Stimulated activated CD4-positive, alpha-beta T cell treated with anti-CD3 and anti-CD28 coated beads, TNF-alpha, amount 100 ng/mL, for 1 hour (primary cell): ENCODE measurements at places on chromosomes 1 and 21.

DNA sequence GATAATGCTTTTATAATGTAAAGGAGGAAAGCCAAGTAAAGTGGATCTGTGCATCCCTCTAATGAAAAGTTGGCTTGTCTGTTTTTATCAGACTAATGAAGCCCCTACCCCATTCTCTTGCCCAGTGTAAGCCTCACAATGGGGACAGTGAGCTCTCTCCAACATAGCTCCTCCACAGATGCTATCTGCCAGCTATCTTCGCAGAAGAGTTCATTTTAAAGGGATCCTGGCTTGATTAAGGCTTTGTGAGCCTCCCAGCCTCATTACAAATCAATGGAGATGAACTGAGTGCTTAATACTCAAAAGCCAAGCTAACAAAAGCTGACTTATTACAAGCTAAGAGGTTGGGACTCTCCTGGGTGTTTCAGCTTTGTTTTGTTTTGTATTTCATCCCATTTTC, 514.7 kb downstream of the NUF2 start:
- no peak for DNase-seq

- no peak for DNase-seq
Measured at GRCh38 chr1:193310564-193310963, 124.2 kb upstream of the B3GALT2 start.

DNA sequence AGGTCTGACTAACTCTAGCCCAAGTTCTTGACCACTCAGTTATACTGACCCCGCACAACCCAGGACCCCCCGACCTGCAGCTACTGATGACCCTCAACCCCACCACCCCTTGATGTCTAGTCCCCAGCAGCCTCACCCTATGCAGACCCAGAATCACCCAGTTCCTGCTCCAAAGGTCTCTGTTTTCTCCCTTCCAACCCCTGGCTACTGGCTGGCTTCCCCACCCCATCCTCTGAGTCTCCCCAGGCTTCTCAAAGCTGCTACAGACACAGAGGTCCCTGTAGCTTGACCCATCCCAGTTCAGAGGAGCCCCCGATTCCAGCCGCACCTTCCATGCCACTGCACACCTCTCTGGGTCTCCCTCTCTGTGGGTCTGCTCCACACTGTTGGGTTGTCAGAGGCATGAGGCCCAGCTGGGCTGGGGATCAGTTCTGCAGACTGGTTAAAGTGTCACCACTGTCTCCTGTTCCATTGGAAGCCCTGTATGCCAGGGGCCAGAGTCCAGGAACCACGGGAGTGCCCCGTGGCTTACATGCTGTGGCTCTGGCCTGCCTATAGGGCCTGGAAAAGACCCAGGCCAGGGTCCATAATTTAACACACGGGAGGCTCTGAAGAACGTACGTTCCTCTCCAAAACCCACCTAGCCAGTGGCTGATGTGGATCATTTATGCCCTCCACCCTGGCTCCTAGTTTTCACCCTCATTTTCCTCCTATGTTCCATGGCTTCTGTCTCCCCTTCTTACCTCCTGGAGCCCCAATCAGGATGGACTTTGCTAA, 497 bp downstream of the PKLR start:
- DNase-seq = no peak

DNA sequence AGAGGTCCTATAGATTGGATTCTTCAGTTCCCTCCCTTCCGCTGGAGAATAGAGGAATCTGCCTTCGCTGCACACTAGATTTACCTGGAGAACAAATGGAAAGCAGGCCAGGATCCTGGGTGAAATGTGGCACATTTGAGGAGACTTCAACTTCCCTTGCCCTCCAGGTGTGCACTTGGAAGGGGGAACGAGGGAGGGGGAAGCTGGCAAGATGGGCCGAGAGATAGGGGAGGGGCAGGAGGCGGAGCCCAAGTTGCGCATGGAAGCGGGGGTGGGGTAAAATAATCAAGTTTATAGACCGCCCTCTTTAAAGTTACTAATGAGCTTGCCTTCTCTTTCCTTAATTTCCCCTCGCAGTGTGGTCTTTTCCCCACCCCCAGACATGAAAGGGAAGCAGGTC, 155.7 kb upstream of the CAMK1G start:
- no peak for DNase-seq

GRCh38 chr1:25874635-25875153, 814 bp downstream of the PAQR7 start:
- DNase-seq = no peak

- no peak for DNase-seq
Measured at GRCh38 chr1:110283677-110284076, 55.5 kb upstream of the RBM15 start.

DNA sequence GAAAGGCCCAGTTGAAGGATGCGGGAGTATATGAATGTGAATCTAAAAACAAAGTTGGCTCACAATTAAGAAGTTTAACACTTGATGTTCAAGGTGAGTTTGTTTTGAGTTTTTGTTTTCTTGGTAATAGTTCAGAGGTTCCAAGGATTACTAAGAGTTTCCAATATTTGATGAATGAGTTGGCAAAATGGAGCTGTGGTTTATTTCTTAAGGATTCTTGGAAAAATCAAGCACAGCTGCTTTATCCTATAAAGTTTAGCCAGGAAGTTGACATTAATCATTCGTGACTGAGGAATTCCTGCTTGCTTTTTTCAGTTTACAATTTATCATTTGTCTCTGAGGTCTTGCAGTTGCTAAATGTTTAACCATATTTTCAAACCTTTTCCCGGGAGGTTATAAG, 15.1 kb downstream of the VCAM1 start:
- DNase-seq = no peak

GRCh38 chr1:174134003-174134659, 25.2 kb upstream of the RABGAP1L start:
- no peak for DNase-seq

- no peak for DNase-seq
Measured at GRCh38 chr1:203091761-203092330, 6.0 kb upstream of the MYOG start.

DNA sequence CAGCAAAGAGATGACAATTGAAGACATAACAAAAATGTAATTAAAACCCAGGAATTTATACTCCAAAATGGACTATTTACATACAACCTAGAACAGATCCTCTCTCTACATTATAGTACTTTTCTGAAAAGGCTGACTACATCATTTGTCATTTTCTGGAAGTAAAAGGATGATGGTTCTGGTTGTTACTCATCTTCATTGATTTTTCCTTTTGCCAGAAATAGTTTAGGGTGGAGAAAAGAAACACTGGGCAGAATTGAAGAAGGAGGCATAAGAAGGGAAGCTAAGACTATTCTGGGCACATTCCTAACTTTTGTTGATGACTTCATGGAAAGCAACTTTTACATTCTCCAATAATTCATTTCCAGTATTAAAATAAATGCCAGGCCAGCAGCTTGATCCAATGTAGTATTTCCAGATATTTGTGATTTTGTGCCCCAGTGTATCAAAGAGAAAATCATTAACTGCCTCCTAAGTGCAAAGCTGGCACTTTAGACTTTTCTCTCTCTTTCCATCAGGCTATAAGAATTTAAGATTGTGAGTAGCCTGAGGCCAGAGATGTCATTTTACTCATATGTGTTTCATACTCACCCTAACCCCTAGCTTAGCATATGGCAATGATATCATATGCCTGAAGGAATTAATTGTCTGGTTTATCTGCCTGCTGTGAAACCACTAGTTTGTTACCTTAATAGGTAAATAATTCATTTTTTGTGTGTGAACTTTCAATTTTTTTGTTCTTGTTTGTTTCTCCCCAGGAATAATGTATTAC, 369.5 kb upstream of the LYPLAL1 start:
- DNase-seq = no peak

GRCh38 chr1:190864013-190864641, 386.5 kb upstream of the BRINP3 start:
- DNase-seq = no peak

DNA sequence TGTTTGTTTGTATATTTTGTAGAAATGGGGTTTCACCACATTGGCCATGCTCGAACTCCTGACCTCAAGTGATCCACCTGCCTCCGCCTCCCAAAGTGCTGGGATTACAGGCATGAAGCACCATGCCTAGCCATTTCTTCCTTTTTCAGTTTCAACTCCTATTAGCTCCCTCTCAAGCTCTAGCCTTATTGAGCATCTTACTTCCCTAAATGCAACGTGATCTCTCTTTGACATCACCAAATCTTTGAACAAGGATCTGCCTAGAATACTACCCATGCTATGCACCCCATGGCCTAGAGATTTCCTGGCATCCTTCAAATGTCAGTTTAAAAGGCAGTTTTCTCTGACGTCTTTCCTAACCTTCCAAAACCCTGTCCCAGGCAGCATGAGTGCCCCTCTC, 91.1 kb upstream of the NR5A2 start:
- no peak for DNase-seq

DNA sequence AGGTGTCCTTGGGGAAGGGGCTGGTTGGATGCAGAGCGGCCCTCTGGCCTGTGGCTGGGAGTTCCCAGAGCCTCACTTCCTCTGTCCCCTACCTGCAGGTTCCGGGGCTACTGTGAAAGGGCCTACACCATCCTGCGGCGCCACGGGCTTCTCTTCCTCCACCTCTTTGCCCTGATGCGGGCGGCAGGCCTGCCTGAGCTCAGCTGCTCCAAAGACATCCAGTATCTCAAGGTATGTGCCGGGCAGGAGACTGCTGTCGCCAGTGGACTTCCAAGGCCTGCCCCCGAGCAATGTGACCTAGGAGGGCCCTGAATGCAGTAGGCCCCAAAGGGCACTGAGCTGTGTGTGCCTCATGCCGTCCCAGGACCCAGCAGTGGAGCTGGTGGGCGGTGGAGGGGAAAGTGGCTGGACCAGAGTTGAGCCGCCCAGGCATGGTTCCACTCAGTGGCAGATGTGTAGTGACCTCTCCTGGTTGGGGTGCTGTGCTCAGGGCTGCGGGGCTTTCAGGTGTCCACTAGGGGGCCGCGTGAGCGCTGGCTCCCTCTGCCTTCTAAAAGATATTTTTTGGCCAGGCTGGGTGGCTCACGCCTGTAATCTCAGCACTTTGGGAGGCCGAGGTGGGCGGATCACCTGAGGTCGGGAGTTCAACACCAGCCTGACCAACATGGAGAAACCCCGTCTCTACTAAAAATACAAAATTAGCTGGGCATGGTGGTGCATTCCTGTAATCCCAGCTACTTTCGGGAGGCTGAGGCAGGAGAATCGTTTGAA, 73.4 kb downstream of the PIK3CD start:
- DNase-seq = peak; percentile 52

- DNase-seq = no peak
Measured at GRCh38 chr1:230067419-230067870, 407 bp downstream of the GALNT2 start.

DNA sequence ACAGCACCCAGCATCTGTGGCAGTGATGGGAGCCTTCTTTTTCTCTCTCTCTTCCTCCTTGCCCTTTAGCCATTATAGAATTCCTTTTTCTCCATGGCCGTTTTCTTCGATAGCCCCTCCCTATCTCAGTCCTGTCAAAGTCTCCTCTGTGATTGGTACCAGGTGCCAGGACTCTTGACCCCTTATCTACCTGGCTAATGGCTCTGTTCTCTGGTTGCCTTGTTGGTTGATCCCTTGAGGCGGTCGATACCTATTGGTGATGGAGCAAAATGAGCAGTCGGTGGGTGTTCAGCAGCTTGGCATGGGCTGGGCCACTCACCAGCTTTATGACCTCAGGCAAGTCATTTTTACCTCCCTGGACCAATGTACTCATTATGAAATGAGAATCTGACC, 2.0 kb downstream of the ATF3 start:
- no peak for DNase-seq

GRCh38 chr1:223423641-223424233, 30.5 kb downstream of the CCDC185 start:
- DNase-seq = no peak

DNA sequence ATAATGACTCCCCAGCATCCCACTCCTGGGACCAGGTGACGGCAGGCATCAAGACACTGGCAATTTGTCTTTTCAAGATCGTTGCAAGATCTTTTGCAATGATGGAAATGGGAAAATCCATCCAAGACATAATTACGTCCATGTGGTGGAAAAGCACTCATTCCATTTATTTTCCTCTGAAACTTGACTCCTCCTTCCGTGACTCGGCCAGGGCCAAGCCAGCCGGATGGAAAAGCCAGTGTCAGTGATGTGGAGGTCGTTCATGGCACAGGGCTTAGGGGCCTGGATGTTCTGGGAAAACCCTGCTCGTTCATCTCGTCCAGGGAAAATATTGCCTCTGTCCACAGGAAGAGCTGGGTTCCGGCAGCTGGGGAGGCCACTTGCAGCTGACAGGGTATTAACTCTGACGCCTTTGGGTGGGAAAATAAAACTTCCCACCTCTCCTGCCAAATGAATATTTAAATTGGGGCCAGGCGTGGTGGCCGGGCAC, 46.2 kb downstream of the C1orf198 start:
- no peak for DNase-seq

DNA sequence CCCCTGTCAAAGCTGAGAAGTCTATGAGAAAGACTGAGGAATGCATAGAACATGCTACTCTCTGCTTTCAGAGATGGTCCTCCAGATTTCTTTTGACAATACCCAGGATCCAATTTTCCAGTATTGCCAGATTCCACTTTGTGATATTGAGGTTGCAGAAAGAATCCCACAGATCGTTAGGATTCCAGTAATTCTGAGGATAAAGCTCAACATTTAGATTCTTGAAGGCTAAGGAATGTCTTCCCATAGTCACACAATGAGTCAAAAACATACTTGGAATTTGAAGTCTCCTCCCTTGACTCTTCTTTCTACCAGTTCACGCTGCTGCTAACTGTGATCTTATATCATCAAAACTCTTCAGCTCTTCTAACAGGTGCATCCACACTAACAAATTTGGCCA, 57.1 kb downstream of the TNFSF18 start:
- no peak for DNase-seq

GRCh38 chr21:38340131-38340530, 83.3 kb downstream of the KCNJ15 start:
- no peak for DNase-seq

DNA sequence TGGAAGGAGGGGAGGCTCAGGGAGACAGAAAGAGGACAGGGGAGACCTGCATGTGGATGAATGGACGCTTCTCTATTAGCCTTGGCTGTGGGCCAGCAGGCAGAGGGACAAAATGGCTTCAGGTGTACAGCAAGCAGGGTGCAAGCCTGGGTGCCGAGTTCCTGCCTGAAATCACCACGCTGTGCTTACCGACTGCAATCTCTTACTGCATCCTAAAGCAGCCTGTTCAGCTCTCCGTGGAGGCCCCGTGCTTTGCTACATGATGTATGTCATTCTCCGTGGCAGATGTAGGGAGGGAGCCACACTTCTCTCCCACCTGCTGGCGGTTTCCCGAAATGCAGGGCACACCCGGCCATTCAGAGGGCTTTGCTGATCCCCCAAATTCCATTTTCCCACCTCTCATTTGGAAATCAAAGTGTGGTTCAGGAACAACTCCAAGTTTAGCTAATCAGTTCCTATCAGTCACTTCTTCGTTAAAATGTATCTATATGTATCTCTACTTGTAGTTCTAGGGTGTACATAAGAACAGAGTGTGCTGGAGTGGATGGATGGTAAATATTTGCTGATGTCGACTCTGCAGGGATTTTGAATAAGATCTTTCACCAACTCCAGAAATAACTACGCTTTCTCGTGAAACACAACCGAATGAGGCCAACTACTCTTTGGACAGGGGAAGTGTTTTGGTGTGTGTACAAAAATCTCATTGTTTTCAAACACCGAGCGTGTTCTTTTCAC, 122.3 kb upstream of the BACE2 start:
- no peak for DNase-seq

- no peak for DNase-seq
Measured at GRCh38 chr1:219476716-219477115, 136.2 kb downstream of the ZC3H11B start.

- no peak for DNase-seq
Measured at GRCh38 chr1:88647249-88647645, 36.8 kb upstream of the PKN2 start.
